ENCODE measurements at places on chromosomes 11 and 22.

- DNase-seq, result no peak
Measured at GRCh38 chr11:127943763-127944162, 643.6 kb downstream of the ETS1 start.

DNA sequence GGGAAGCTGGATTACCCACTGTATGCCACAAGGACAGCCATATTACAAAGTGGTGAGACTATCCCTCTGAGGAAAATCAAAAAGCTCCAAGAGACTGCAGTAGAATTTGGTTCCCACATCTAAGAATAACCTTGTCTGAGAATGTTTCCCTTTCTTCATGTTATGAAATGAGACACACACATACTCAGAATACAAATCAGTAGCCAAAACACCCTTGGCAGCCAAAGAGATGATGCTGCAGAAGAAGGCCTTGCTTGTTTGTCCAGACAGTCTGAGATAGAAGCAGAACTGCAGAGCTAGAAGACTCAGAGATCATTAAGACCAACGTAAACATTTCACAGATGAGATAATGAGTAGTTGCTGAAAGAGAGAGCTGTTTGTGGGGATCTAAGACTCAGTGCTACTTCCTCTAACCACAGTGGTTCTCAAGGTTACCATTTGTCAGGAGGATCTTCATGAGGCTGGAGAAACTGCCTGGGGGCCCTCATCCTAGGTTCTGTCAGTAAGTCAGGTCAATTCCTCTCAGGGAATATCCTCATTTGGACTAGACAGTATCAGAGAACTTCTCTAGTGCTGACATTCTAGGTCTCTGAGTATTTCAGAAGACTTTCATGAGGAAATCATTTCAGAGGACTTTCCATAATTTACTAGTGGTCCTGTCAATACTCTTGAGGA is 38.9 kb downstream of the RELT start:
- no peak for DNase-seq

- DNase-seq, result no peak
Measured at GRCh38 chr11:27011560-27012233, 17.8 kb downstream of the FIBIN start.

DNA sequence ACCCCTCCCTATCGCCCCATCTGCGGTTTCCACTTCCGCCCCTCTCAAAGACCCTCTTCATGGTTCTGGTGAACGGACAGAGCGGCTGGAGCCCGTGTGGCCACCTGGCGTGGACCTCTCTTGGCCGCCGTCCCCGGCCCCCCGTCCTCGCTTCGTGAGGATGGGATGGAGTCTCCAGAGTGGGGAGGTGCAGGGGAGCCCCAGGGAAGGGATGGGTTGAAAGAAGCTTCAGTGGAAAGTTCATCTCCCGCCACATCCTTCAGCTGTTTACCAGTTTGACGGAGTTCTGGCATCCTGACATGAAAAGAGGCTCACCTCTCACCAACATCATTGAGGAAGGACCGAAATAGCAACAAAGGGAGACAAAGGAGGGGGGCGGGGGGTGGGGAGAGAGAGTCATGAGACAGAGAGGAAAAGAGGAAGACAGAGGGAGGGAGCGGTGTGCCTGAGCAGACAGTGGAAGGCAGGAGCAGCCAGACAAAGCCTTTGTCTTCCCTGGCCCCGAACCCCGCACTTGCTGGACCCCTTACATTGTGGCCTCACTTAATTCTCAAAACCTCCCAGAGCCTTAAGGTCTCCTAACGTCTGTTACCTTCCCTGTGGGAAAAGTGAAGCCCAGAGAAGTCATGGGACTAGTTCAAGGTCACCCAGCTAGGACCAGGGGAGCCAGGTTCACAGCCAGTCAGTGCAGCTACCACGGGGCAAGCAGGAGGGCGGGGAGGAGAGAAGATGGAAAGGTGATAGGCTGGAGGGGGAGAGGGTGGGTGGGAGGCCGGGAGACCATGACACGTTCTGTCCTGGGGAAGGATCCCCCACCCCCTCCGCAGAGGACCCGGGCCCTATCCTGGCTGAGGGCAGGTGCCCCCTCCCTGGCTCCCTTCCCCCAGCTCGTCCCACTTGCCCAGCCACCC is 54.9 kb downstream of the CD6 start:
- peak; percentile 67 for DNase-seq

DNA sequence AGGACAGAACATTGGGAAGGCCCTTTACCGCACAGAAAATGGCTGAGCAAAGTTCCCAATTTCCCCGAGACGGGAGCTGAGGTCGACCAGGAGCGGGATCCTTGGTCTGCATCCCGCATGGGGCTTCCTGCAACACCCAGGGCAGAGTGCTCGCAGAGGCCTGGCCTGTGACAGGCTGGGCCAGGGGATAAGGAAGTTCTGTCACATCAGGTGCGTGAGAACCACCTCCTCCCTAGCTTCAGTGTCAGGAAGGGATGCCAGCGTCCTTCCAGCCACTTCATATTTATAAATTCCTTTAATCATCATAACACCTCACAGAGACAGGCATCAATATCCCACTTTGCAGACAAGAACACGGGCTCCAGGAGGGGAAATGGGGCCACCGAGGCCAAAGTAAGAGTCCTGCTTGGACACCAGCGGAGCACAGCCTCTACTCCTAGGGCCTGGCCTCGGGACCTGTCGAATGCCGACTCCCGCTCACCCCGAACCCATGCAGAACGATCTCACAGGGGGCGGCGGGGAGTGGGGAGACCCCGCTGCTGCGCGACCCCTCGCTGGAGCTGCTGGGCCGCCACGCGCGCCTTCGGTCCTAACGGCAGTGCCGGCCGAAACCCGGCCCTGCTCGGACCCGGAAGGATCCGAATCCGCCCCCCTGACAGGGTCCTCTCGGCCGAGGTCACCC is 532 bp downstream of the BET1L start:
- no peak for DNase-seq

- no peak for DNase-seq
Measured at GRCh38 chr11:8085011-8085645, 4.1 kb downstream of the TUB start.

- DNase-seq, result no peak
Measured at GRCh38 chr11:2263724-2264360, 6.5 kb downstream of the ASCL2 start.

DNA sequence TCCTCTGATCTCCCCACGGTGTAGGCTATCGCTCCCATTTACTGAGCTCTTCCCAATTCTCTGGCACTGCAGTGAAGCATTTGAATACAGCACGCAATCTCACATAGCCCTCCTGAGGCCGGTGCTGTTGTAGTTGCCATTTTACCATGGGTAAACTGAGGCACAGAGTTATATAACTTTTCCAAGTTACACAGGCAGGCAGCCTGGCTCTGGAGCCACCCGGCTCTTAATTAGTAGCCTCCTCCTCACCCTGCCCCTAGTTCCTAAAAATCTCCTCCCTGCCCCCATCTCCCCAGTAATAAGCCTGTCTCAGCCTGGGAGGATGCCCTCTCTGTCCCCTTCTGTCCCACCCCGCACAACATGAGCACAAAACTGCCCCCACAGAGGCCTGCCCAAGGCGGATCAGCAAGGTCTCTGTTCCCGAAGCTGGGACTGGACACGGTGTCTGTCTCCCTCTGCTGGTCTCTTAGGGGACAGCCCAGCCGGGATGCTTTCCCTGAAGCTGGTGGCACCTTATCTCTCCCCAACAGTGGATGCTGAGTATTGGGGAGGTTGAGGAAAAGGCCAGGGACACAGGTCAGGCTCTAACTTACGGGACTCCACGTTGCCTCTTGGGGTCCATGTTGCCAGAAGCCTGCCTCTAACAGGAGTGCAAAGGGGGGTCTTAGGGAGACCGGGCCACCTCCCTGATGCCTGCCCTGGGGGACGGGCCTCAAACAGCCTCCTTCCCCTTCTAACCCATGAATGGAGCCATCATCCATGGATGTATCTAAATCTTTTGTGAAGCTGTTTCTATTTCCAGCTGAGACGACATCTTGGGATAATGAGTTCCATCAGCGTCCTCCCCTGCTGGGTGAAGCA is 9.1 kb upstream of the CLCF1 start:
- DNase-seq, result peak; percentile 92

- no peak for DNase-seq
Measured at GRCh38 chr11:67371911-67372320, 1.5 kb downstream of the CLCF1 start.

- DNase-seq, result peak; percentile 36
Measured at GRCh38 chr11:111977146-111978027, 40.2 kb downstream of the DIXDC1 start.

DNA sequence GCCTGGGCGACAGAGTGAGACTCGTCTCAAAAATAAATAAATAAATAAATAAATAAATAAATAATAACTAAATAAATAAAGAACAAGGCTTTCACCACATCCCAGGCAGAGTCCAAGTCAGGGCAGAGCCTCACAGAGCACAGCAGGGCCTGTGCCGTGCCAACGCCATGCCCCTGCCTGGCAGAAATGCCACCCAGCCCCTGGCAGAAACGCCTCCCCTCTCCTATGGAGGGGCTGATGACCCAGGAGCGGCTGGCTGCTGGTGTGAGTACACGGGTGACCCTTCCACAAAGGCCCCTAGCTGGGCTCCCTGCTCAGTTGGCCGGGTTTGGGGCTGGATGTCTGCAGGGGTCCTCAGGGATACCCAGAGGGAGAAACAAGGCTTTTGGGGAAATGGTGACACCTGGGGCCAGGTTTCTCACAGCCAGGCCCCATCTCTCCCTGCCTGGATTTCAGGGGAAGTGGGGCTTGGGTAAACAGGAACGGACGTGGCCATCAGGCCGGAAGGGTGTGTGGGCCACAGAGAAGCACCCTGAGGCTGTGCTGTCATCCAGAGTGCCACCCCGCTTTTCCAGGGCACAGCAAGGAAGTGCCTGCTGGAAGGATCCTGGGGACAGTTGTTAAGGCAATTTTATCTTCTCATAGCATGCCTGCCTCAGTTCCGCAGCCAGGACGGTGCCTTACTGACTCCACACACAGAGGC is 5.1 kb downstream of the BID start:
- DNase-seq, result no peak

DNA sequence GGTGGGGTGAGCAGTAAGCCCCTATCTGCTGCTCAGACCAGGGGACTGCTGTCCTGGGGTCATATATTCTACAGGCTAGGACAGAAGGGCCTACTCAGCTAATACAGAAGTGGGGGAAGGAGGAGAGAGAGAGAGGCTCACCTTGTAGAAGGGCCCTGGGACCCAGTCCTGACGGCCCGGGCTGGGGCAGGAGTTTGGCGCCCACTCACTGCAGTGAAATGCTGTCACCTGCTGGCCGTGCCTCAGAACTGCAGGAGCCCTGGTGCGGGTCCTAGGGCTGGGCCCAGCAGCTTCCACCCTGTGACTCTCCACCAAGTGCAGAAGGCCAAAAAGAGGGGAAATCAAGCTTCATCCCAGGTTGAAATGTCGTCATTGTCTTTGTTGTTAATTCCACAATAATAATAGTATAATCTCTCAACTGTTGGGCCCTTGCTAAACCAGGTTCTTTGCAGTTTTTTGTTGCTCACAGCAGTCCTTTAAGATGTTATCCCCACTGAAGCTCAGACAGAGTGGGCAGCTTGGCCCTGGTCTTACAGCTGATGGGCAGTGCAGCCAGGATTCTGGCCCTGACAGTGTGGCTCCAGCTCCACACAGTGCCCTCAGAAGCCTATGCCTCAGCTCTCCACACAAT is 29.6 kb downstream of the TRIM29 start:
- DNase-seq, result peak; percentile 76

DNA sequence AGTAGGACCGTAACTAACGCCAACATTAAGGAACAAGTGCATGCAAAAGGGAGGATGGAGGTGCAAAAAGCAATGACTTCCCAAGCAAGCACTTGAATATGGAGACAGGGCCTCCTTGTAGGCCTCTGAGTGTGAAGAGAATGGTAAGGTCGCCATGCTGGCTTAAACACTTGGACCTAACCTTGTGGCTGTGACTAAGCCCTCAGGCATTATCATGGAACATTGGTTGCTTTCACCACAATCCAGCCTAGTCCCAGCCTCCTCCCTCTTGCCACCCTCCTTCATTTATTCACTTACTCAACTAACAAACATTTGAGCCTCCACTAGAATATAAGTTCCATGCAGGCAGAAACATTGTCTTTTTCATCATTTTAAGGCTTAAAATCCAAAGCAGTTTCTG is 11.9 kb upstream of the SYTL2 start:
- no peak for DNase-seq

Measured in activated T-cell treated with anti-CD3 and anti-CD28 coated beads, Interleukin-2, amount 50 U/mL, for 48 hours (primary cell).